Activated CD4-positive, alpha-beta memory T cell treated with anti-CD3 and anti-CD28 coated beads for 36 hours (primary cell): ENCODE measurements at places on chromosomes 5 and 9. TPM values are rescaled to one million over a fixed set of nuclear protein-coding genes. Genes with fewer than 3 reads are reported as not detected.

DNA sequence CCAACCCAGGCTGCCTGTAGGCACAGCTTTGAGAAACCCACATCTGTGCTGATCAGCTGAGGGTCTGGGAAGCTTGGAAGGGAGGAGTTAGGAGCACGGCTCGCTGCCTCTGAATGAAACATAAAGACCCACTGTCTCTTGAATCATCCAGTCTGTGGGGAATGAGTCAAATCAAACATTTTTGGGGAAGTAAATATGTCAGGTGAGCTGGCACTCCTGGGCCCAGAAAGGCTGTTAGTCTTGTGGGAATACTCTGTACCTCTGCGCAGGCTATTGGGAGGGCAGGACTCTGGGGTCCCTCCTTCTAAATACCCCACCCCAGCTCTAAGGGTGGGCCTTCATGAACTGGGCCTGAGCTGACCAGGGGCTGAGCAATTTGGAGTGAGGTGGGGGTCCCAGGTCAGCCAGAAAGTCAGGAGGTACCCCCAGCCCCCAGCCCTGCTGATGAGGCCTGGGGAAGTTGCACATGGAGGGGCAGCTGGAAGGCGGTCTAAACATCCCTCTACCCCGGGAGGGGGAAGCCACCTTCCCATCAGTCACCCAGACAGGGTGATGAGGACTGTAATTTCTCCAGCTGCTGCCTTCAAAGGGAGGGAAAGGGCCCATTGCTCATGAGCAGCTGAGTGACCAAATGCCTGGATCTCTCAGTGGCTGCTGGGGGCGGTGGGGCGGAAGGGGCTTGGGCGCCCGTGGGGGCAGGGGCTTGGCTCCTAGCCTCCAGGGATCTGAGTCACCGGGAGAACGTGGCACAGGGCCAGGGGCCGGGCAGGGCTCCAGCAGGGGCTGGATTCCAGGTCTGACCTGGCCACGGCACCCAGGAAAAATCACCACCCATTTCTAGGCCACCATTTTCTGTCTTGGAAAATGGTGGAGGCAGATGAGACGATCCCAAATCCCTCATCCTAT lies 10.8 kb downstream of the FIBCD1 start:
- no peaks in the 10 kb centered on the region for H3K36me3 ChIP-seq
- H3K4me1 ChIP-seq = no peaks in the 10 kb centered on the region
- H3K27ac ChIP-seq = no peak overlapping the region
- H3K4me3 ChIP-seq = no peak overlapping the region

- no peaks in the 10 kb centered on the region for H3K27me3 ChIP-seq
- no peak overlapping the region for H3K27ac ChIP-seq
- peaks cover 17% of the 10 kb centered on the region for H3K4me1 ChIP-seq
- peak overlapping the region; percentile 79 for H3K4me3 ChIP-seq
- no peak for DNase-seq
- peaks cover 2% of the 10 kb centered on the region for H3K36me3 ChIP-seq
These were observed 814 bp downstream of the CCDC125 start for GRCh38 chr5:69331528-69332445.

The FGF1 gene
- not detected for total RNA-seq

GRCh38 chr9:29514336-29514735 lies 1941.1 kb upstream of the C9orf72 start:
- H3K27ac ChIP-seq = no peak overlapping the region
- no peaks in the 10 kb centered on the region for H3K27me3 ChIP-seq
- no peak overlapping the region for H3K4me3 ChIP-seq
- H3K4me1 ChIP-seq = no peaks in the 10 kb centered on the region

GRCh38 chr5:5605170-5605764 lies 182.8 kb downstream of the ICE1 start:
- H3K27me3 ChIP-seq = peaks cover 6% of the 10 kb centered on the region
- no peaks in the 10 kb centered on the region for H3K4me1 ChIP-seq
- no peak for DNase-seq
- H3K36me3 ChIP-seq = no peaks in the 10 kb centered on the region
- H3K4me3 ChIP-seq = no peak overlapping the region

- no peak overlapping the region for H3K4me3 ChIP-seq
- no peak overlapping the region for H3K27ac ChIP-seq
- no peaks in the 10 kb centered on the region for H3K27me3 ChIP-seq
- DNase-seq = peak; percentile 49
- peaks cover 65% of the 10 kb centered on the region for H3K4me1 ChIP-seq
These were observed 3.4 kb downstream of the CLINT1 start for GRCh38 chr5:157855404-157855994.

- no peaks in the 10 kb centered on the region for H3K36me3 ChIP-seq
- DNase-seq = no peak
These were observed 198.3 kb downstream of the ERCC6L2 start for GRCh38 chr9:96073531-96074480.

DNA sequence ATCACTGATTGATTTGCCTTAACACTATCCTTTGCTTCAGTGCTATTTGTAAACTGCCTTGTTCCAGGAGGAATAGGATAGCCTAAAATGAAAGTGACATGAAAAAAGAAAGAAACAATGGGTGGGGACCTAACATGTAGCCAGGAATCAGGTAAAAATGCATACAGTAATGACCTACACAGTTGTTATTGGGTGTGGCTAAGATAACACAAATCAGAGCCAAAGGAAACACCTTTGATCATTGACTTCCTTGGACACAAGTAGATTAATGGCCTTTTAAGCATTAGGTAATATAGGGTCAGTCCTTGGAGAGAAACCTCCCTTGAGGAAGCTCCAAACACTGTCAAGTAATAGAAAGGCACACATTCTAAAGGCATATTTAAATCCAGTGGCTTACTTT lies 220.4 kb downstream of the TRPM3 start:
- no peak overlapping the region for H3K4me3 ChIP-seq
- H3K27ac ChIP-seq = no peak overlapping the region
- no peak for DNase-seq
- H3K36me3 ChIP-seq = no peaks in the 10 kb centered on the region

DNA sequence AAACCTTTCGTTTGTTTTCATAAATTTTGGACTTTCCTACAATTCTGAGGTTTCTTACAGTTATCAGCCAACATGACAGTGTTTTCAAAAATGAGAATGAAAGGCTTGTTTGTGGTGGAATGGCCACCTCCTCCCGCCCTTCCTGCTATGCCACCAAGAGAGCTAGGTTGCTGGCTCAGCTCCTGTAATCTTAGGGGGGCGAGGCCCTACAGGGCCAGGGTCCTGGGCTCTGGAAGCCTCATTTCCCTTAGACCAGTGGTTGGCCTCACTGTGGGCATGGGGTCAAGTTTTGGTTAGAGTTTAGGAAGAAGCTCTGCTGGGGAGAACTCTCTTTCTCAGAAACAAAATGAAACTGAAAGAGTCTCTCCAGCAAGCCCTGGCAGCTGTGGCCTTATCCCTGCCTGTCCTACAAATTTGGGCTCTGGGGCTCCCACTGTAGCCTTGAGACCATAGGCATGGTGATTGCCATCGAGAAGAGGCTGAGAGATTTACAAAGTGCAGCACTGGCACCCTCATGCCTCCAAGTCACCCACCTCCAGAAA lies 66.2 kb downstream of the IRX1 start:
- no peak overlapping the region for H3K4me3 ChIP-seq
- H3K4me1 ChIP-seq = no peaks in the 10 kb centered on the region
- no peak overlapping the region for H3K27ac ChIP-seq

- no peaks in the 10 kb centered on the region for H3K4me1 ChIP-seq
- H3K27ac ChIP-seq = no peak overlapping the region
- no peak overlapping the region for H3K4me3 ChIP-seq
These were observed 5.8 kb downstream of the DCANP1 start for GRCh38 chr5:135441350-135441831.

DNA sequence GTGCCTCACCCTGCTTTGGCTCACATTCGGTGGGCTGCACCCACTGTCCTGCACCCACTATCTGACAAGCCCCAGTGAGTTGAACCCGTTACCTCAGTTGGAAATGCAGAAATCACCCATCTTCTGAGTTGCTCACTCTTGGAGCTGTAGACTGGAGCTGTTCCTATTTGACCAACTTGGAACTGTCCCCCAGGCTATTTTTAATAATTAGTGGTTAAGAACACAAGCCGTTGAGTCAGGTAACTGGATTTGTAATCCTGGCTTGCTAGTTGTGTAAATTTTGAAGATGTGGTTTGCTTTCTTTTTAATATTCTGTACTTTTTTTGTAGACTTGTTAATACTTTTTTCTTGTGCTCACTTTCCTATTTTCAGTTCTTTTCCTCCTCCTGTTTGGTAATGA lies 81.2 kb downstream of the CNTLN start:
- no peak for DNase-seq
- no peak overlapping the region for H3K4me3 ChIP-seq
- H3K27me3 ChIP-seq = no peaks in the 10 kb centered on the region

DNA sequence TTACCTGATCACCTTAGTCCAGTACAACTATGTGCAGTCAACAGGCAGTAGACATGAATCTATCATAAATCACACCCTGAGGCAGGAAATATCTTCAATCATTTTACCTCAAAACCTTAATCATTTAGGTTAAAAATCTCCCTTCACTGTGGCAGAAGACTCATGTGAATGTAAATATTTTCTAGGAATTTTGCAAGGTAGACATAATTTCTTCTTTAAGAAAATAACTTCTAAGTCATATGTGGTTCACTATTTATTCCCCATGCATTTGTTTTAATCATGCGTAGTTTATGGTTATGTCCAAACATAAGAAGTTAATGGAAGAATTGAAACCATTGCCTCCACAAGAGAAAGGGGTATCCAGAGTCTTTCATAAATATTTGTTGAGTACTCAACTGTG lies 97.0 kb downstream of the HMHB1 start:
- no peak for DNase-seq
- H3K4me3 ChIP-seq = no peak overlapping the region
- H3K27me3 ChIP-seq = peaks cover 5% of the 10 kb centered on the region
- H3K36me3 ChIP-seq = no peaks in the 10 kb centered on the region
- no peak overlapping the region for H3K27ac ChIP-seq
- H3K4me1 ChIP-seq = no peaks in the 10 kb centered on the region

DNA sequence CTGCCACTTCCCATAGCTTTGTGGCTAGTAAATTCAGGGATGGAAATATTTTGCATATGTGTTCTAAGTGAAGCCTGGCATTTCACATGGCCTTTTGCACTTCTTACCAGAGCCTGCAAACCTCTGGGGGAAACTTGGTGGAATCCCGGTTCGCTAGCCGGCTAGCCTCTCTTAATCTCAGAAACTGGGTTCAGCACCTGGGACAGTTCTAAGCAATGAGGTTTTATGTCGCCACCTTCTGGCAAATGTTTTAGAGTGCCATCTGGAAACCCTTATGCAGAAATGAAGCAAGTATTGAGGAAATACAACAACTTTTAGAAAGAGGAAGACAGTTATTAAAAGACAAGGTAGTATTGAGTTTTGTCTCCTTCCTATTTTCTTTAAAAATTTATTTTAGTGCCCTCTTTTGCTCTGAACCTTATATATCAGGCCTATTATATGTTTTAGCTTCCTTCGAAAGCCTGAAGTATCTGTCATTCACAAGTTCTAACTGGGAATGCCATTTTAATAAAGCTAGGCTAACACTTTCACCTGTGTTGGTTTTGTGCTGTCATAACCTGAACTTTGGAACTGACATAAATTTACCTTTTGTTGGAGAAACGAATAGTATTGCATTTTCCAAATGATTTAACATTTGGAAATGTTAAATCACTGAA lies 963 bp upstream of the HTR1A start:
- DNase-seq = peak; percentile 21
- peaks cover 7% of the 10 kb centered on the region for H3K36me3 ChIP-seq
- no peak overlapping the region for H3K27ac ChIP-seq
- H3K27me3 ChIP-seq = peaks cover 25% of the 10 kb centered on the region
- no peak overlapping the region for H3K4me3 ChIP-seq
- no peaks in the 10 kb centered on the region for H3K4me1 ChIP-seq

DNA sequence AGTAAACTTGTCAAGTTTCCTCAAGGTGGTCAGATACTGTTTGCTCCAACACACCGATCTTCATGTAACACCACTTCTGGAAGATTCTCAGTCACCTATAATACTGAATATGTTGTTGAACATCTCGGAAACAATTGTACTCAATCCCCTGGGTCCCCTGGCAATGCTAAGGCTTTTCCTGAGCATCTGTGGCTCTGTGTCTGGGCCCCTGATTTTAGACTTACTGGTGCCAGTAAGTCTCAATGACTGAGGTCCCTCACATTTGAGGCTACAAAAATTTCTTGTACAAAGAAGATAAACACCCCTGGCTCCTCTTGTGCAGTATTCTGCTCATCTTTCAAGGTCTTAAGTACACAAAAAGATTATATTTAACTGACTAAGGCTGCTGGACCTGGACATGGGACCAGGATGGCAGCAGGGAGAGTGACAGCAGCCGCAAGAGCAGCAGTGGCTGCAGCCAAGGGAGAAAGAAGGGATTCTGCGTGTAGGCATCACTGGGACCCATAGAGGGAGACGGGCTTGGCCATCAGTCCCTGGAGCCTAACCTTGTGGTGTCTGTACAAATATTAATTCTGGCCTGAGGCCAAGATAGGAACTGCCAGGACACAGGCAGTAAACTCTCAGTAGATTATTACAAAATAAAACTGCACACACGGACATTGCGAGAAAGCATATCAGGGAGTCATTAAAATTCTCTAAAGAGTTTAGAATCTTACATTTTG lies 49.0 kb upstream of the TNPO1 start:
- no peak for DNase-seq
- no peak overlapping the region for H3K27ac ChIP-seq
- no peaks in the 10 kb centered on the region for H3K36me3 ChIP-seq
- H3K4me1 ChIP-seq = no peaks in the 10 kb centered on the region

The NMUR2 gene
- total RNA-seq = not detected

DNA sequence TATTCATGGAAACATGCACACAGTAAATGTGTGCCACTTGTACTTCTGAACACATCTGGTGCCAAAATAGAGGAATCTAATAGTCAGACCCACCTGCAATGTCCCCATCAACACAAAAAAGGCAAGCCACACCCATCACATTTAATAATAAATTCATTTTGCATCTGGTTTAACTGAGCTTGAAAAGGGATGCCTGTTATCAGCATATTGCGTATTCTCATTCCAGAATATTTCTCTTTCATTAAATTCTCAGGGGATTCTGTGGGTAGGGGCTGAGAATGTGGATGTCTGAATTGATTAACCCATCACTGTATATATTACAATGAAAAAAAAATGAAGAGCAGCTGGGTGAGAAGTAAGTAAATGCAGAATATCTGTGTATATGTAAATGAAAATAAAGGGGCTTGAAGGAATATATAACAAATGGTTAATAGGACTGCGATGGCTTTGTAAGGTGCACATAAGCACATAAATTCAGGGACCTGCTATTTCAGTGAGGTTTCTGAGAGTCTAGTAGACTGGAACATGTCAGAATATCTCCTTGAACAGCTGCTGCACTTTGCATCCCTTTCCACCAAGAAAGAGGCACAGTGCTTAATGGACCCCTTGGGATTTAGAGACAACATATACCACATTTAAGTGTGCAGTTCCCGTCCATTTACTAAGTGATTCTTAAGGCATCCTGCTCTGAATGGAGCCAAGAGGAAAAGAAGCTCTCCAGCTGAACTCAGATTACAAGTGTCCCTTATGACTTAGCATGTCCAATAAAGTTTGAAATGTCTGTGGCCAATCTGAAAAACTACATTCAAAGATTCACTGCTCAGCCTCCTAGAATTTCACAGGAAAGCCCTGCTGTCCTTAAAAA lies 104.1 kb upstream of the NIPBL start:
- H3K4me1 ChIP-seq = no peaks in the 10 kb centered on the region
- no peak overlapping the region for H3K4me3 ChIP-seq
- no peaks in the 10 kb centered on the region for H3K36me3 ChIP-seq
- DNase-seq = no peak
- H3K27ac ChIP-seq = no peak overlapping the region

The INSL4 gene
- total RNA-seq = not detected

GRCh38 chr9:111349766-111350165 lies 19.7 kb upstream of the OR2K2 start:
- no peak for DNase-seq
- no peak overlapping the region for H3K27ac ChIP-seq
- no peak overlapping the region for H3K4me3 ChIP-seq

The MARVELD2 gene
- total RNA-seq = 0.40 TPM
